ENCODE measurements at places on chromosomes 4 and X.

DNA sequence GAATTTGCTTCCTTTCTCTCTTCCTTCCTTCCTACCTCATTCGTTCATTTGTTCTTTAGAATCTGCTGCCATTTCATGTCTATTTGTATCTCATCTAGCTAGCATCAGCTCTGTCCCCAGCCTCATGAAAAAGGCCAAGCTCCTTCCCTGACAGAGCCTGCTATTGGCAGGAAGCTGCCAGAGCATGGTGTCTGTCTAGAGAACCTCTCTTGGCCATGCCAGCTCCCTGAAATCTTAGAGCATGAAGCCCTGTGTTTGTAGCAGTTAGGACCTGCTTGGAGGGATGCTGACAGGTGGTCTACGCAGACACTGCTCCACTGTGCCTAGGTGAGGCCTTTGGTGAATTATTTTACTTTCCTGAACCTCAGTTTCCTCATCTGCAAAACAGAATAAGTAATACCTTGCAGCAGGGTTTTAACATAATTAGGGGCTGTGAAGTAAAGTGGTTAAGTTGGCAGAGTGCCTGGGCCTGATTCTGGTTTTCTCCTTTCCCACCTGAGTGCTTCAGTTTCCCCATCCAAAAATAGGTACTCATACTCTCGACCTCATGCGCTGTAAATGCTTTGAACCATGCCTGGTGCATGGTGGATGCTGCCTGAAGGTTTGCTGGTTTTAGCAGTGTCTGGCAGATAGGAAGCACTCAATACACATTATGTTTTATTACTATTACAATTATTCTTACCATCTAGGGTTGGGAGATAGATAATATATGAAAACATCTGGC is 4.7 kb downstream of the PTTG2 start:
- DNase-seq: no peak

DNA sequence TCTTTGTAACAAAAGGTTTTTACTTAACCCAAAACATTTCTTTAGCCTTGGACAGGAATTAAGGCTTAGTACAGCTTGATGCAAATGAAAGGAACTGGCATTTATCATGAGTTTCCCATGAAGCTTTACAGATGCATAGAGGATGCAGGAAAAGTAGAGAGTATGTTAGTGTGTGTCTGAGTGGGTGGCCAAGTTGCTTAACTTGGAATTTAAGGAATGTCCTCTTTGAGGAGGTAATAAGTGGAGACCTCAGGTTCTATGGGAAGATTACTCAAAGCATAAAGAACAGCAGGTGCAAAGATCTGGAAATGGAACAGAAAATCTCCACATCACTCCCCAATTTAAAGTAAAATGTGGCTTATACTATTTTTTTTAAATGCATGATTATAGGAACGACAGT is 457.9 kb downstream of the KCNIP4 start:
- no peak for DNase-seq

- no peak for DNase-seq
Observed at GRCh38 chr4:3330707-3331106, 37.9 kb downstream of the RGS12 start.

DNA sequence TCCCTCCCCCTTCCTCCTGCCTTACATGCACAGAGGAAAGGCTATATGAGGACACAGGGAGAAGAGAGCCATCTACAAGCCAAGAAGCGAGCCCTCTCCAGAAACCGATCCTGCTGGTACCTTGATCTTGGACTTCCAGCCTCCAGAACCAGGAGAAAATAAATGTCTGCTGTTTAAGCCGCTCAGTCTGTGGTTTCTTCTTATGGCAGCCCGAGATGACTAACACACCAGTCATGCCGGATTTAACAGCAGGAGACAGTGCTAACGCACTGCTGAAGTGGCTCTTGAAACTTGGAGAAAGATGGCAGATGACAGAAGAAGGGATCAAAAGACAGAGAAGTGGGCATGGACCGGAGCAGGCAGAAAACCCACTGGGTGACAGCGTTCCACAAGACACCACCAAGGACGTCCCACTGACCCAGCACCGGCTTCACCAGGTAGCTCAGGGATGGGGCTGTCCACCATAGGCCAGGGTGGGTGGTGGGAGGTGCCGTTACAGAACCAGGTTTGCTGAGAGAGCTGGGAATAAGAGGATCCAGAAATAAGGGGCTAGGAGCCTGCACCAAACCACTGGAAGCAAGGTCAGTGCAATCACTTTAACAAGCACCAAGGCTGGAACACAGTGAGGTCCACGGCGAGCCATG is 6.2 kb upstream of the MAN2B2 start:
- peak; percentile 74 for DNase-seq

- no peak for DNase-seq
Observed at GRCh38 chr4:132384709-132385108, 764.4 kb upstream of the PCDH10 start.

DNA sequence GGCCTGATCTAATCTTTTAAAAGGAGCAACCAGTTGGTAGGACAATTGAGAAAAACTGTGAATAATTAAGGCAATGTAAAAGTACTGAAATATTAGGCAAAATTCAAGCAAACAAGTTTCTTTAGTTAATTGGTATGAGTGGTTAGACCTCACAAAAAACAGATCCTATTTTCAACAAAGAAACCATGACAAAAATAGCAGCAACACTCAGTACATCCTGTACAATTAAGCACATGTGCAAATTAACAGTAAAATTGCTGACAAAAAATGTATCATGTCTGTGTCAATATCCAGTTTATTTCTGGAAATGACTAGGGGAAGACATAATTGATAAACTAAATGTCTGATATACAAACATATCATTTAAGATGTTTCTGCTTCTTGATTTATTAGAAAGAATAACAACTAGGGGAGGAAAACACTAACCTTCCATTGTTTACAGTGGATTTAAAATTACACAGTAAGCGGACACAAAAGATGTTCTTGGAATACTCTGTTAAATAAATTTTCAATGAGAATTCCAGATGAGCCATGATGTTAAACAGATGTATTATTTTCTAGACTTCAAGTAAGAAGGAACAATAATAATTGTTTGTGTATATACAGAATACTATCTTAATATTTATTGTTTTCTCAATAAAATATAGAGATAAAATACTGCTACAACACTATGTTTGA is 638.9 kb downstream of the SPRY1 start:
- DNase-seq: no peak

Measured in foreskin keratinocyte (primary cell).